Activated T-cell treated with anti-CD3 and anti-CD28 coated beads for 1 hour (primary cell): ENCODE measurements at places on chromosomes 1 and 21.

DNA sequence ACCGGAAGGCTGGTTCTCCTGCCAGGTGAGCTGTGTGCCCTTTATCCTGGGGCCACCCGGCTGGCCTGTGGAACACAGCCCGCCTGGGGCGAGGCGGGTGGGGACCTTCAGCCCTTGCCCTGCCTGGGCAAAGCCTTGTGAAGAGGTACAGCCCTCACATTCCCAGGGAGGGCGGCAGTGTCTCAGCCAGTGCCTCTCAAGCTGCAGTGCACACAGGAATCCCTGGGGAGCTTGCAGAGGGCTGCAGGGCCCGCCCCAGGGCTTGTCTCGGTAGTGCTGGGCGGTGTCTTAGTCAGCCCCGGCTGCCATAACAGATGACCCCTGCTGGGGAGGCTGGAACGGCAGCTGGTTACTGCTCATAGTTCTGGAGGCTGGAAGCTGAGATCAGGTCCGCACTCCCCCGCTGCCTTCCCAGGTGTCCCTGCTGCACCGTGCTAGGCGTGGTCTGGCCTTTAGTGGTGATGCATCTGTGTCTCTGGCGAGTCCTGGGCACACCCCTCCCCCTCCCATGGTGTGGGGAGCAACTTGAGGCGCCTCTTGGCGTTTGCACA, 12.6 kb downstream of the DFFB start:
- no peak for DNase-seq

- DNase-seq = no peak
Observed at GRCh38 chr21:26405071-26405470, 168.0 kb downstream of the CYYR1 start.

DNA sequence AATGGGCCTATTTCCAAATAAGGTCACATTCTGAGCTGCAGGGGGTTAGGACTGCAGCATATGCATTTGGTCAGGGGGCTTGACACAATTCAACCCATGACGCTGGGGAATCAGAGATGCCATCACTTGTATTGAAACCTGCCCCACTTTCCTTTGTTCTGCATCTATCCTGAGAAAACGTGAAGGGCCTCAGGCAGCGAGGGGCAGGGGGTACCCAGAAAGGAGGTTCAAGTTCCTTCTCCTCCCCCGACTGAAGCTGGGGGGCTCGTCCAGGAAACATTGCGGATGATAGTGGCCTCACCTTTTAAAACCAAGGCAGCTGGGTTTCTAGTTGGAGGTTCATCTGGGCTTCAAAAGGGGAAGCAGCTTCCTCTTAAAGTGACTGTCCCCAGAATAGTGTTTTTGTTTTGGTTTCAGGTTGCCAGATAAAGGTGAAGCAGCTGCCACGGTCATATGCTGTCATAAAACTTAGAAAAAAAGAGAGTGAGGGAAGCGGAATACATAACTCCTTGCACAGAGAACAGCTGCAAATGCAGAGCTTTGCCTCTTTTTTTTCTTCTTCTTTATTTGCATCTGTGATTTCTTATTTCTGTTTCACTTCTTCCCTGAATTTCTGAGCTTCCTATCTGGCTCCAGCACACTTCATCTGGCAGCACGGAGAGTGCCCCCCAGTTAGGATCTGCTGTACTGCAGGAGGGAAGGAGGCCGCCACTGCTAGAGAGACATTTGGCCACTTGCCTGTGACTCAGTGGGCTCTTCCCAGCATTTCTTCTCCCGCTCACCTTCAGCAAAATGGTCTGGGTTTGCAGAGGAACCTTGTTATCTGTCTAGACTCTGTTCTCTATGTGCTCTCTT, 142.0 kb downstream of the AJAP1 start:
- no peak for DNase-seq

- no peak for DNase-seq
Observed at GRCh38 chr1:27970401-27970800, 10.6 kb downstream of the XKR8 start.

DNA sequence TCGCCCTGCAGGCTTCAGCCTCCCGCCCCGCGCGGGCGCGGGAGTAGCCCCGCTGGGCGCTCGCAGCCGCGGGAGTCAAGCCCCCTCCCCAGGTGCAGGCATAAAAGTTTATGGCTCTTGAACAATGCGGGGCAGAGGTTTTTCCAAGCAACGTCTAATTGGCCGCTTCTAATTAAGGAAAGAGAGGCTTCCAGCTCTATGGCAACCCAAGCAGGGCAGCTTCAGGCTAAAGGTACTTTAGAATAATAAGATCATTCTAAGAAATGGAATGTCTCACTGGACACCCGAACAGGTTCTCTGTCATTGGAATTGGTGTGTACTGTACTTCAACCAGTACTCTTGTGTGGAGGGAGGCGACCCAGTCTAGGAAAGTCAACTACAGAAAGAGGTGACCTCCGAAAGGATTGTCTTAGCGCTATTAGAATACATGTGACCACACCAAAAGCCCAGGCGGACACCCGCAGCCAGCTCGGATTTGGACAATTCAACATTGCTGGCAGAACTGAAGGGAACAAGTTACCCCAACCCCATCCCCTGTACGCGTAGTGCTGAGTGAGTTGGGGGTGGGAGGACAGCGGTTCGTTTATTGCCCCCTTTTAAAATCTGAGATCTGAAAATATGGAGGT, 12.5 kb downstream of the NR5A2 start:
- no peak for DNase-seq

GRCh38 chr1:41864471-41865040, 54.2 kb downstream of the HIVEP3 start:
- no peak for DNase-seq

GRCh38 chr1:88608139-88608943, 75.7 kb upstream of the PKN2 start:
- no peak for DNase-seq

- no peak for DNase-seq
Observed at GRCh38 chr1:8905582-8906191, 27.2 kb upstream of the ENO1 start.

DNA sequence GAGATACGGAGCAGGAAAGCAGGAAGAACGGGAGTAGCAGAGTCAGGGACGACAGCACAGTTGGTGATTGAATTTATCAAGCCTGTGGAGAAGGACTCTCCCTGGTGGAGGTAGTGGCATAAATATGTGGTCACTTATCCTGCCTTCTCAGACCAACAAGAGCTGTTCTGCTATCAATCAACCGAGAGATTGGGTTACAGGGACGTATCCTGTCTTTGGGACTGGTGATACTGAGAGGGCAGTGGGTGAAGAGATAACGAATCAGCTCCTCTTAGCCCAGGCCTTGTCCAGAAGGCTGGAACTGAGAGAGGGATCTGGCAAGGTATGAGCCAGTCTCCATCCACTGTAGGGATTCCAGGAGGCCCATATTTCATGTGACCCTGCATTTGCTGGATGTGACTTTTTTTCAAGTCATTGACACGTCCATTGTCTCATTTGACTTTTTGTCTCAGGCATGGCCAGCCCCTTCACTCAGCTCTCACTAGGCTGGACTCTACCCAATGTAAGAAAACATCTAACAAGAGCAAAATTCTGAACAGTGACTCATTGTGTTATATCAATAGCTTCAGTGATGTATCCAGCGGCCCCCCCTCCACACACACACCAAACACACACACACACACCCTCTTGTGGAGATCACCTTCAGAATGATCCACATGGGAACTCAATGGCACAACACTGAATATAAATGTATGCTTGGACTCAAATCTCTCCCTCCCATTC, 11.3 kb downstream of the C1orf116 start:
- DNase-seq = no peak

DNA sequence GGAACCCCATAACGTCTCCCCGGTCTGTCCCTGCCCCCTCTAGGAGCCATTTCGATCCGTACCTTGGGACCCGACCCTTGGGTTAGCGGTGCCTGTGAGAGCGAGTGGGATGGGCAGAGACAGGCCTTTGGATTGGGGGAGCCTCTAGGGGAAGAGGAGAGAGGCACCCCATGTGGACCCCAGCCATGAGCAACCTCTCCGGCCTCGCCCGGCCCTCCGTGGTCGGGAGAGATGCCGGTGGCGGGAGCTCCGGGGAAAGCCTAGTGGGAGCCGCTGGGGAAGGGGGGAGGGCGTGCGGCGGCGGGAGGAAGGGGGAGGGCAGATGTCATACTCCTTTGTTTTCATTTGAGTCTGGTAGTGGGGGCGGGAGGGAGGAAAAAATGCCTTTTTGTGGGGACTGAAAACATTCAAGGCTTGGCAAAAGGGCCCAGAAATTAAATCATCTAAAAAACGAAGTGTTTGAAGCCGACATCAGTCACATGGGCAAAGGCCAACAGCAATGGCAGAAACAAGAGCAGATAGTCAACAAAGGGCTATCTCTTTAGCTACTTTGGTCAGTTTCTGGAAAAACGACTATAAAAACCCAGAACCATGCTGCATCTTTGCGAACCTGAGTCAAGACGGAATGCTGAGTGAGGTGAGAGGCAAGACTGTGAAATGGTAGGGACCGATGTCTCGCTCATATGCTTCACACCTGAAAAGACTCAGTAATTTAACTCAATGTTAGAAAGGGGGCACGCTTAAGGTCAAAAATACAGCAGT, 758 bp downstream of the PTBP2 start:
- no peak for DNase-seq

GRCh38 chr1:15760520-15761211, 2.1 kb downstream of the FBLIM1 start:
- no peak for DNase-seq

DNA sequence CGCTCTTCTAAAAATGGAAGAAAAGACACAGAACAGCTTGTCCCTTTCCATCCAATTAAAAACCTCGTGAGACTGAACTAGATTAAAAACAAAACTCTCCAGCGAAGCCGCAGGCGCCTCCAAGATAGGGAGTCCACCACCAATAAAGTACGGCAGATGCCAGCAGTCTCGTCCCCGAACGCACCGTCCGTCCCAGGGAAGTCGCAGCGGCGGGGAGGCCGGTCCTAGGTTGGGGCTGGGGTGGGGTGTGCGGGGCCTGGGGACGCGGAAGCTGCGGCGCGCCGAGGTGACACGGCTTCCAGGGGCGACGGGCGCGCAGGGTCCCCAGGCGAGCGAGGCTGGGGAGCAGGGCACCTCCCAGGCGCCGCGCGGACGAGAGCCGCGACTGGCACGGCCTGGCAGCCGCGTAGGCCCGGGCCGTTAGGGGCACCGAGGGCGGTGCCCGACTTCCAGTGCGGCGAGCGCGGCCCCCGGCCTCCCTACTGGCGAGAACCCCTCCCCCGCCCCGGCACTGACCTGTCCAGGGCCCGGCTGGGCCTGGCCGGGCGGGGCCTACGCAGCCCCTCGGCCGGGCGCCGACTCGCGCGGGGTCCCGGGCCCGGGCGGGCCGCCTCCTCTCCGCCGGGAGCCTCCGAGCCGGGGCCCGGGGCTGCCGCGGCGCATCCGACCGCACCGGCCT, 28.3 kb upstream of the A3GALT2 start:
- DNase-seq = peak; percentile 33

- DNase-seq = no peak
Observed at GRCh38 chr1:65027666-65028358, 61.5 kb upstream of the JAK1 start.

- DNase-seq = no peak
Observed at GRCh38 chr1:169584483-169585144, 1.7 kb downstream of the F5 start.

DNA sequence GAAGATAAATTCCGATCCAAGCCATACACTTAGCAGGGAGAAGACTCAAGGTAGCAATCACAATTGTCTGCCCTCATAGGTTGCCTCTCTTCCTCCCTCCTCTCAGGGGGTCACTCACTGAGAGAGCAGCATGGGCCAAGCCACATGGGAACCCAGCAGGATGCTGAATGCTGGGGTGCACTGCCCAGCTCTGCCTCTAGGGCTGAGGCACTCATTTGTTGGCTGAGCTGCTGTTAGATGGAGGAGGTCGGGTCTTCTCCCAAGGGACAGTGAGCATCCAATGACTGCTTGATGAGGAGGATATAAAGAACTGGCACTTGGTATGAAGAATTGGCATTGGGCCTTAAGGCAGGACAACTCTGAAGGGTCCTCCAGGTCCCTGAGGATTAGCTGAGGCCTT, 418.8 kb downstream of the SIPA1L2 start:
- DNase-seq = no peak

- no peak for DNase-seq
Observed at GRCh38 chr1:110545492-110545891, 26.5 kb upstream of the KCNA10 start.

DNA sequence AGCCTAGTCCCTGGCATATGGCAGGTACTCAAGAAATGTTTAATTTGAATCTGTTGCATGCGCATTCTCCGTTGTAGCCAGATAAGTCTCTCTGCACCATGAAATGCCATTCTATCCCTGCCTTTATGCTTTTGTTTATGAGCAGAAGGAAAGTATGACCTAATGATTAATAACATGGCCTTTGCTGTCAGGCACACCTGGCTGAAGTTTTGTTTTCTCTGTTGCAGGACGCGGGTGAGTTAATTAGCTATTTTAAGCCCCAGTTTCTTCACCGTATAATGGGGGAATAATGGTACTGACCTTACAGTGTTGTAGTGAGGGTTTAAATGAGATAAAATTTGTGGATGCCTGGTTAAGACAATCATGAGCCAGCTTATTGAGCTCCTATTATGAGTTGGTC, 87.7 kb downstream of the ST6GALNAC3 start:
- no peak for DNase-seq

GRCh38 chr1:16318555-16318954, 33.7 kb downstream of the FBXO42 start:
- DNase-seq = no peak

GRCh38 chr1:90149101-90149500, 154.2 kb downstream of the ZNF326 start:
- DNase-seq = no peak

DNA sequence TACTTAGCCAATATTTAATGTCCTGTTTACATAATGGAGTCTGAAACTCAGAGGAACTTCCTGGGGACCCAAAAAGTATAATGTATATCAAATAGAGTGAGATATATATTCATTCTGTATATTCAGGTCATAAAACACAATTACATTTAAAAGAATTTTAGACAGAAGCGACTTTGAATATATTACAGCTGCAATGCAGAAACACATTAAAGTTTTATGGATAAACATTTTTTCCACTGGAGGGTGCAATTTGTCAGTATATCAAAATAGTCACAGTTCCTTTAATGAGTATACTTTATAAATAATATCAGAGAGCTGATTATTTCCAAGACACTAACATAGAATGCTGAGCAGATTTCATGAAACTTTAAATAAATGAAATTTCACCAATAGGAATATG, 43.9 kb upstream of the CRB1 start:
- no peak for DNase-seq
